Mesothelial cell of epicardium (in vitro differentiated cells): ENCODE measurements at places on chromosomes 1 and 21. TPM values are rescaled to one million over a fixed set of nuclear protein-coding genes. Genes with fewer than 3 reads are reported as not detected.
A peak's percentile ranks its signal among the peaks of the same experiment; 100 is the strongest.

SLC2A5 gene
- total RNA-seq = 0.07 to 0.13 TPM (median 0.11 TPM) in 3 replicates

DNA sequence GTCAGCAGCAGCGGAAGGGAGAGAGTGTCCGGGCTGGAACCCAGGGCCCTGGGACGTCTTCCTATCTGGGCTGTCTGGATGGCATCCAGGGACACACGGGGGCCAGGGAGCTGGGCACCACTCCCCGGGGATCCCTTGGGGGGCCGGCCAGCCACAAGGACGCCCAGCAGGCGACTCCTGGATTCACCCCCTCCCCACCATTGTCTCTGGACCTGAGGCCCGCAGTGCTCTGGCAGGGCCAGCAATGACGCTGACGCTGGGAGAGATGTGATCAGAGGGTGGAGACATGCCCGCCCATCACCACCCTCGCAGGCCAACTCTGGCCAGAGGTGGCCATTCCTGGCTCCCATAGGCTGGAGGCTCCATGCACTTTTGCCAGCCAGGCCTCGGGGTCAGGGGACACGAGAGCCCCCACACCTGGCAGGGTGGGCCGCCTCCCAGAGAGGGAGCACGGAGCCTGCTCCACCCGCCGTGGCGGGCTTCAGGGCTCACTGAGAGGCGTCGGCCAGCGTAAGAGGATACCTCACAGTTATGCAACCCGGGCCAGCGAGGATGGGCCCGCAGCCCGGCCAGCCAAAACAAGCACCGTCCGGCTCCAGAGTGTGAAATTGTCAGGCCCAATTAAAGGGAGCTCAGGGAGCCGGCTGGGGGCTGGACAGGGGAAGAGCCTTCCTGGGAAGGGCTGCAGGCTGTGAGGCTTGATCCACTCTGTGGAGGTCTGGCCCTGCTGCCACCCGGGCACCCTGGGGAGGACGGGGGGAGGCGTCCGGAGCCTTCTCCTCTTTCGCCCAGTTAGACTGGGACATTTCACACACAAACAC lies 10.3 kb downstream of the ACTRT2 start:
- DNase-seq = no peak
- no peaks in the 10 kb centered on the region for H3K36me3 ChIP-seq
- no peak overlapping the region for H3K4me3 ChIP-seq
- no peak overlapping the region for H3K27ac ChIP-seq
- no peaks in the 10 kb centered on the region for H3K4me1 ChIP-seq

GRCh38 chr1:188281921-188282320 lies 1453.2 kb downstream of the PLA2G4A start:
- H3K4me1 ChIP-seq = no peaks in the 10 kb centered on the region
- no peak overlapping the region for H3K4me3 ChIP-seq

- DNase-seq = no peak
- no peaks in the 10 kb centered on the region for H3K27me3 ChIP-seq
- peak overlapping the region; percentile 99 for H3K27ac ChIP-seq
- H3K4me1 ChIP-seq = peaks cover 45% of the 10 kb centered on the region
- peak overlapping the region; percentile 63 for H3K4me3 ChIP-seq
These were observed 905 bp downstream of the BTBD19 start for GRCh38 chr1:44808938-44809917.

DNA sequence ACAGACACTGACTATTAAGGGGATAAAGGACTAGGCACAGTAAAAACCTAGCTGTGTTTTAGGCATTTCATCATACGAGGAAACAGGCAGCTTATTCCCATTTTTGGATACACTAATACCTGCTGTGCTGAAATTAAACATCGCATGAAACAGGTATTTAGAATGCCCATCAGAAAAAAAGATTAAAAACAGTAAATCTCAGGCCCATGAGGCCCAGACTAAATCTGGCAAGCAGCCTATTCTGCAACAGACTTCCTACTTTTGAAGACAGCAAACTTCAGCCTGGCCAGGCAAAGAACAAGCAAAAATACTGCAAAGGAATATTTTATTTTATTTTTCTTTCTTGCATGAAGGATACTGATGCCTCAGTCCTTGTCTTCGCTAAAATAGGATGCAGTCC lies 240.2 kb downstream of the LMO4 start:
- H3K27ac ChIP-seq = peak overlapping the region; percentile 5
- no peak for DNase-seq
- no peak overlapping the region for H3K4me3 ChIP-seq
- no peaks in the 10 kb centered on the region for H3K27me3 ChIP-seq
- H3K4me1 ChIP-seq = peaks cover 11% of the 10 kb centered on the region
